ENCODE measurements at places on chromosomes 5 and 9. TPM values are rescaled to one million over a fixed set of nuclear protein-coding genes. Genes with fewer than 3 reads are reported as not detected.

- no peak for DNase-seq
These were observed 194.8 kb downstream of the SPOCK1 start for GRCh38 chr5:137304226-137304874.

The IL13 gene
- total RNA-seq, result 0.30 TPM

DNA sequence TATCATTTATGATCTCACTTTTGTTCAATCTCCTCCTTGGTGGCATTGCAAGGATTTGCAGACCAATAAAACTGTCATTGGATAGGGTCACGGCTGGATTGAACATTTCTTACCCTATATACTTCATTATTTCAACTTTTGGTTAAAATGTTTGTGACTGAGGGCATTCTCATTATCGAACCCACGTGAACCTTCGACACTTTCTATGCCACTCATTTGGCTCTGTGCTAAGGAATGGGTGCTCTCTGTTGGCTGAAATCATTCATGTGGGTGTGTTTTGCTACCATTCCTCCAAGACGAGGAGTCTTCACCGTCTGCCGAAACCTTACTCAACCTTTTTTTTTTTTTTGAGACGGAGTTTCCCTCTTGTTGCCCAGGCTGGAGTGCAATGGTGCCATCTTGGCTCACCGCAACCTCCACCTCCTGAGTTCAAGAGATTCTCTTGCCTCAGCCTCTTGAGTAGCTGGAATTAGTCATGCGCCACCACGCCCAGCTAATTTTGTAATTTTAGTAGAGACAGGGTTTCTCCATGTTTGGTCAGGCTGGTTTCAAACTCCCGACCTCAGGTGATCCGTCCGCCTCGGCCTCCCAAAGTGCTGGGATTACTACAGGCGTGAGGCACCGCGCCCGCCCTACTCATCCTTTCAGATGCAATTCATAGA is 62.5 kb downstream of the CSNK1A1 start:
- no peak for DNase-seq

The B4GALT7 gene
- total RNA-seq, result 30.4 TPM

- no peak for DNase-seq
These were observed 112.2 kb upstream of the ALDH1B1 start for GRCh38 chr9:38280251-38280800.

The CDH9 gene
- not detected for total RNA-seq

GRCh38 chr5:9832921-9833320 is 202.8 kb upstream of the TAS2R1 start:
- no peak for DNase-seq

- DNase-seq, result no peak
These were observed 19.6 kb downstream of the TENT4A start for GRCh38 chr5:6732634-6733410.

DNA sequence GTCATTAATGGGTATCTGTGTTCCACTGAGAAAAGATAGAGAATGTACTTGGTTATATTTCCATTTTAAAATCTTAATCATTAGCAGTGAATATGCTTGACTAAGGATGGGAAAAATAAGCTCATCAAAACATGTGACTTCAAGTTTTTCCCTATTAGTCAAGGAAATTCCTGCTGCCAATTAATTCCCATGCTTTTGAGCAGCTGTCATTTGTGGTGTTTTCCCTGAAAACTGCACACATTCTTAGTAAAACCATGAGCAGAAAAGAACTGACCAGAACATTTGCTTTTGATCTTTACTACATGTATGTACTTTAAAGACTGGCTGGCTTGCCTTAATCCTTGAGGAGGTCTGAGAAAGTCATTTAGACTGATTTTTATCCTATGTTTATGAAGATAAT is 75.2 kb downstream of the AOPEP start:
- no peak for DNase-seq

GRCh38 chr9:90873422-90873821 is 71.8 kb downstream of the SYK start:
- no peak for DNase-seq

Measured in T-cell (primary cell).